Germinal center (tissue), 1 donor: ENCODE measurements at places on chromosomes 7 and 10.
A peak's percentile ranks its signal among the peaks of the same experiment; 100 is the strongest.

DNA sequence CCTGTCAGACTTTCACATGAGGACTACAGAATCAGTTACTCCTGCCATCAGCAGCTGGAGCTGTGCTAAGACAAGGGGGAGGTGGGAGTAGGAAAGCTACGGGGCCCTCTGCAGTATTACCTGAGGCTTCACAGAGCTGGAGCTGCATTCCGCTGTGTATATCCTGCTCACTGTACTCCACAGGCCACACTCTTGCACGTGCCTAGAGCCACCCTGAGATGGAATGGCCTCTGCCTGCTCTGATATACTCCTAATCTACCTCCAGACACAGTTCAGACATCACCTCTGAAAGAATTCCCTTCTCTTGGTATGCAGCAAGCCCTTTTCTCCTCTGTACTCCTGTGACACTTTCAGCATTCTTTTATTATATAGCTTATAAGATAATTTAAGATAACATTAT lies 34.8 kb downstream of the TRDMT1 start:
- no peak for DNase-seq

DNA sequence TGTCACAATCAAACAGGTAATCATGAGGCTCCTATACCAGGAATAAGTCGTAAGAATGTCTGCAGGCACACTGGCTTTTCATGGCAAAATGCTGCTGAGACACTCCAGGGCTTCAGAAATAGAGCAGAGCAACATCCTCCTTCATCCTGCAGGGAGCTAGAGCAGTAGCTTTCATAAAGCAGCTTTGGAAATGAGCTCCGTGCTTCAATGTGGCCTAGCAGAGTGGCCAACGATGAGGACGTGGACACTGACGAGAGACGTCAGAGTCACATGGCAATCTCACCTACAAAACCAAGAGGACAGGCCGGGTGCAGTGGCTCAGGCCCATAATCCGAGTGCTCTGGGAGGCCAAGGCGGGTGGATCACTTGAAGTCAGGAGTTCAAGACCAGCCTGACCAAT lies 9.8 kb downstream of the COBL start:
- no peak for DNase-seq

- no peak for DNase-seq
Observed at GRCh38 chr7:45155357-45155900, 2.2 kb upstream of the RAMP3 start.

- no peak for DNase-seq
Observed at GRCh38 chr10:133199488-133199885, 30.5 kb upstream of the UTF1 start.

DNA sequence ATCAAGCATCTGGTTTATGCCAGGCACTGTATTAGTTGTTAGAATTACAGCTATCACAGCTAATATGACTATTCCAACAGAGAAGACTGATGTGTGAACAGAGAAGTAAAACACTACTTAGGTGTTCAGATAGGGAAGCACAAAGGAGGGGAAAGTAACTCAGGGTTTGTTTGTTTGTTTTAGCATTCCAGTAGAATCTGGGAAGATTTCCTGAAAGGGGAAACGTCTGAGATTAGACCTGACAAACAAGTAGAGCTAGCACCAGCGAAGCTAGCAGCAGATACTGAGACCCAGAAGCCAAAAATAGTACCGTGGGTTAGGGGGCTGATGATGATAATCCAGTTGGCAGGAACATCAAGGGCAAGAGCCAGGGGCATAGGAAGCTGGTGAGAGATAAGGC lies 28.8 kb upstream of the KLHL7 start:
- DNase-seq, result no peak

- DNase-seq, result no peak
Observed at GRCh38 chr7:129769866-129770808, 158.6 kb downstream of the NRF1 start.

- no peak for DNase-seq
Observed at GRCh38 chr10:88222881-88223280, 359.5 kb downstream of the PTEN start.

GRCh38 chr7:15403315-15403714 lies 158.5 kb downstream of the AGMO start:
- no peak for DNase-seq

DNA sequence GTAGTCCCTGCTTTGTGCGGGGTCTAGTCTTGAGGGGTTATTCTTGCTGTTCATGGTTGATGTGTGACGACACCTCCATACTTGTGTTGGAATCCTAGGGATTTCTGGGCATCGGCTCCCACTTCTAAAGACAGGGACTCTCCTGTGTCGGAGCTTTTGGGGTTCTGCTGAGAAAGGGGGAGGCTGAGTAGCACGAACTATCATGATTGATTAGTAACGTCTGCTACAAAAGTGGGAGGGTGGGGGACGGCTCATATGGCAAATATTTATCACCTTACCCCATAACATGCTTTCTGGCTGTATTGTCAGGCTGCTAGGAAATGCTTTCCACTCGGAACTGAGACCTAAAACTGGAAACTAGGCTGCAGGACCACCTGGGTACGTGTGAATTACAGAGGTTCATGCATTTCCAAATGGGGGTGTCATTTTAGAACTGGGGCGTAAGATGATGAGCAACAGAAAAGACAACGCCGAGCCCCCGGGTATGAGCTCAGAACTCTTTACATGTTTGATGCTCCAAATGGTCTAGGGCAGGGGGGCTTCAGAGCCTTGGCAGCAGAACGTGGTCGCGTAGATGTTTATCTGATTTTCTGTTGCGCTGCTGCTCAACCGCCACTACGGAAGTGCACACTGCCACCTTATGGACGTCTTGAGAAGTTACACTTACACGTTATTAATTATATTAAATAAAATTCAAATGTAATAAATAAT lies 15.1 kb upstream of the NME8 start:
- DNase-seq, result peak; percentile 60

GRCh38 chr7:125065546-125065945 lies 135.9 kb upstream of the POT1 start:
- no peak for DNase-seq

DNA sequence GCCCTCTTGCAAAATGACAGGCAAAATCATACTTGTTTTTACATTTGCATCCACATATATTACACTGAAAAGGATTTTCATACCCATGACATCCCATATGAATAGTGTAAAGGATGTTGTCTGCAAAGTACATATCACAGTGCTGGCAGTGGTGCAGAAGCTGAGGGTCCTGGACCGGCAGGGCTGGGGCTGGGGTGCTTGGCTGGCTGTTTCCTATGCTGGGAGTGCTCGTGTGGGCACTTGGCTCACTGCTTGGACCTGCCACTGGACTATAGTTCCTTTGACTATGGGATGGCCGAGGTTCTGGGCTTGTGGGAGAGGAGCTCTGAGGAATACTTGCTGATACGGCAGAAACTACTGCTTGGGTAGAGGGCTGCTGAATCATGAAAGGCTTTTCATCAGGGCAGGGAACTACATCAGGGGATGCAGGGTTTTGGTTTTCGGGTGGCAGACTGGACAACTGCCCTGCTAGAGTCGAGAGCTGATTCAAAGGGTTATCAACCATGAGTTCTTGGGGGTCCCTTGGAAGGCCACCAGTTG lies 13.7 kb downstream of the PSTK start:
- DNase-seq, result no peak

- no peak for DNase-seq
Observed at GRCh38 chr7:115097175-115097671, 175.3 kb downstream of the MDFIC start.

GRCh38 chr10:116691635-116692034 lies 50.7 kb downstream of the HSPA12A start:
- DNase-seq, result no peak

- DNase-seq, result no peak
Observed at GRCh38 chr7:106419455-106420182, 134.8 kb upstream of the NAMPT start.

DNA sequence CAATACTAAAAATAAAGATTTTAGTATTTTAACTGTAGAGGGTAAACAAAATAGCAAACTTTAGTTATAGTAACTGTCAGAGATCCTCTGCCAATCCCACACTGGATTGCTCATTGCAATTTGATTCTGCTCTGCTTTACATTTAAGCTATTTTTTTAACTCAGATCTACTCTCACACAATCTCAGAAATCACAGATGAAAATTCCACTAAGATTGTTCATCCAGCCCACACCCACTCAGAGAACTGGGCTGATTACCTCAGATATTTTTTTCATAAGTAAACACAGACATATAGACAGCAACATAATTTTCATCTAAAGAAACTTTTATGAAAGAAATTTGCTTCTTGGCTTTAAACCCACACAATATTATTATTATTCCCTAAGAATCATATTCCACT lies 7.0 kb downstream of the OSBPL3 start:
- DNase-seq, result no peak

- no peak for DNase-seq
Observed at GRCh38 chr7:73844131-73844547, 1.8 kb upstream of the METTL27 start.

GRCh38 chr10:56028298-56029132 lies 332.5 kb downstream of the ZWINT start:
- DNase-seq, result no peak

DNA sequence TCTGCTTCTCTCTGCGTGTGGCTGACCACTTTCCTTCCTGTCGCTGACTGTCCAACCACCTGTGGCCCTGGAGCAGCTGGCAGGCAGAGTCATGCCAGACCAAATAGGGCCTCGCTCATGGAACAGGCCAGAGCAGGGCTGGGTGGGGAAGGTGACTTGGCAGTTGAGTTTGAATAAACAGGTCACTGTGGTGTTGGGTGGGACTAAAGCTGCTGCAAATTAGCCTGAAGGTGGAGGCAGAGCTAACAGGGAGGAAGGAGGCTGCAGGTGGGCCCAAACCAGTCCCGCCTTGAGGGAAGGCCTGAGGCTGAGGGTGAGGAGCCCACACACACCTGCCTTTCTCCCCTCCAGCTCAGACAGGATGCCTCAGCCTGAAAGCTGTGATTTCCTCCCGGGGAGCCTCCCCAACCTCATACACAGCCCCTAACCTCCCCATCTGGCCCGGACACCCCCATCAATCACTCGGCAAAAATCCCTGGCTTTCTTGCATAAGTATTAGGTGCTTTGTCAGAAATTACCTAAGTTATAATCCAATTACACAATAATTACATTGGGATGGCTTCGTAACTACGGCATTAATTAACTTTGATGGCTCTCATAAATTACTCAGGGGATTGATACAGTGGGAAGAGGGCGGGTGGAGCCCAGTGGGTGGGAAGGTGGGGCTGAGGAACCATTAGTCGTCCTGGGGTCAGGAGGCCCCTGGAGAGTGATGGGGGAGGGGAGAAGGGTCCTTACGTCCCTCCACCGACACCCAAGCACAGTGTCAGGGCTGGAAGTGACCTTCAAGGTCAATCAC lies 97.7 kb upstream of the PCBD1 start:
- DNase-seq, result no peak

- no peak for DNase-seq
Observed at GRCh38 chr7:23220690-23221305, 25.8 kb upstream of the GPNMB start.

- no peak for DNase-seq
Observed at GRCh38 chr7:23714150-23714464, 4.1 kb downstream of the STK31 start.

DNA sequence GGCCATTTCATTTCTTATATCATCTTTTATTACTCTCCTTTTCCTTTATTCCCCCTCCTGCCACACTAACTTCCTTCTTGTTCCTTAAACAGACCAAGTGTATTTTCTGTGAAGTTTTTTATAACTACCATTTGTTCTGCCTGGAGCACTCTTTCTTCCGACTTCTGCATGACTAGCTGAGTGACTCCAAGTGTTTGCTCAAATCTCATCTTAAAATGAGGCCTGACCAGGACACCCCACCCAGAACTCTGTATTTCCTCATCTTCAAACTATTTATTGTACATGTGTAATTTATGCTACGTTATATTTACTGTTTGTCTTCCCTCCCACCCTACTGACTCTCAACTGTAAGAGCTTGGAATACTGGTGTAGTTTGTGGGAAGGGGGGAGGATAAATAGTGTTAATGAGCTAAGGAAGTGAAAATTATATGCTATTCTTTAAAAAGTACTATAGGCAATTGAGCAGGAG lies 3.2 kb downstream of the MINDY3 start:
- no peak for DNase-seq

DNA sequence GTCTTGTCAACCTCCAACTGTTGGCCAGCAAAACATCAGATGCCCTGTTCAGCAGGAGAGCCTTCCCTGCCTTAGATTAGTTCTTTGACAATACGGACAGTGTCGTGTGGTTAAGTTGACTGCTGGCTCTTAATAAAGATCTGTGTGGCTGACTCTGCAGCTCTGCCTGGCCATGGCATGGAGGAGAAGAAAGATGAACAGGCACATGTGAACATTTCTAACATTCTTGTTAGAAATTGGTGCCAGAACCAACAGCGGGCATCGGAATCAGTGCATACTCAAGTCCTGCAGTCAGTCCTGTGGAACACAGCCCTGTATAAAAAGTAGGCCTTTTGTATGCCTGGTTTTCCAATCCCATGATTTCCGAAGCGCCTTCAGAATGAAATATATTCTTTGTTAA lies 455.6 kb downstream of the POM121L12 start:
- DNase-seq, result no peak

DNA sequence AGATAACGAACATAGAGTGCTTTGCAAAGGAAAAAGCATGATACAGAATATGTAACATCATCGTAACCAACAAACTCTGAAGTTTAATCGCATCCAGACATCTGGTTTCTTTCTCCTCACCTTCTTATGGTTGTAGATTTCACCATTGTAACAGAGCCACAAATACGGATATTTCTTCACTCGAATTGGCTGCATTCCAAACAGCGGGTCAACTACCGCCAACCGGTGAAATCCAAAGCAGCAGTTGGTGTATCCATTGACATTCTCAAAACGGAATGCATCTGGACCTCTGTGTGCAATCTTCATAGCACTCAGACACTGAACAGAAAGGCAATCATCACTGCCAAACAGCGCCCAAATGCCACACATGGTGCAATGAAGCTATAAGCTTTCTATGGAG lies 3.4 kb downstream of the ASNS start:
- no peak for DNase-seq

- DNase-seq, result no peak
Observed at GRCh38 chr7:12625836-12626235, 55.3 kb downstream of the SCIN start.

DNA sequence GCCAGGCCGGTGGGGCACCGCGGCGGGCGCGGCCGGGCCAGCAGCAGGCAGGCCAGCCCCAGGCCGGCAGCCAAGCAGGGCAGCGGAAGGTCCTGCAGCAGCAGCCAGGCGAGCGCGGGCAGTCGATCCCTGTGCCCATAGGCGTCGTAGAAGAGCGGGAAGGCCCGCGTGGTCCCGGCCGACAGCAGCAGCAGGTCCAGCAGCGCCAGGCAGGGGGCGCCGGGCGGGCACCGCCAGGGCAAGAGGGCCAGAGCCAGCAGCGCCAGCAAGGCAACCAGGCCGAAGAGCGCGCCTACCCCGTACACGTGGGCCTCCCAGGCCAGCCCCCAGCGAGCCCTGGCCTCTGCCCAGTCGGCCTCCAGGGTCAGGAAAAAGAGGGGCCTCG lies 8.4 kb upstream of the RBM28 start:
- no peak for DNase-seq
